ENCODE measurements at places on chromosomes 4 and X.

DNA sequence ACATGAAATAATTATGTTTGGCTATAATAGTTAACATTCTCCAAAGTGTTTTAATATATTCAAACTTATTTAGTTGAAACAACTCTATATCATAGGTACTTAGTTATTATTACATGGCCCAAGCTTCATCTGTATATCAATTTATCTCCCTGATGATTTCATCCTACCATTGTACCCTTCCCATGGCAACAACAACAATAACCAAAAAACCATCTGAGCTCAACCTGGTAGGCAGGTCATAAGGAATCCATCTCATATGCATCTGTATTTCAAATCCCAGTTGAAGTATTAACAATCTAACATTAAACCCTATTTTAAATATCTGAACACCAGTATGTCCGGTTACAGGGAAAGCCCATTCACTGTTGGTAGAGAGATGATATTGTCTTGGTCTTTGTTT lies 33.1 kb upstream of the SLC7A11 start:
- DNase-seq: no peak

GRCh38 chrX:41695426-41695825 lies 6.7 kb downstream of the GPR34 start:
- no peak for DNase-seq

DNA sequence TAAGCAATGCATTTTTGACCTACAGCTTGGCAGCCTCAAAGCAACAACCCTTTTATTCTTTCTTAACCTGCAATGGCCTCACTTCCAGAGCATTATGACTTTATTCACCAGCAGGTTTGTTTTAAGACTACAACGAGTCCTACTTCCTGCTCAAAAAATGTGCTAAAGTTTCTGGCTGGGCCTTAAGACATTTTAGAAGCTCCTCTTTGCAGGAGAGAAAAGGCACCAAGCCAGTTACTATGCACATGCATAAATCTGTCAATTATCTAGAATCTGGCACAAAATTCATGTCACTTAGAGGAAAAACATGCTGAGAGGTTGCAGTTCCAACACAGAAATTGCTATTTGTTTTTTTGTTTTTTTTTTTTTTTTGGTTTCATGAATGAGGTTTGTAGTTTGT lies 223.0 kb upstream of the EPHA5 start:
- no peak for DNase-seq

GRCh38 chrX:5708251-5708650 lies 520.4 kb downstream of the NLGN4X start:
- no peak for DNase-seq

GRCh38 chrX:66635360-66635759 lies 3.5 kb downstream of the EDA2R start:
- DNase-seq: no peak

GRCh38 chrX:23103546-23103945 lies 103.8 kb downstream of the DDX53 start:
- no peak for DNase-seq

DNA sequence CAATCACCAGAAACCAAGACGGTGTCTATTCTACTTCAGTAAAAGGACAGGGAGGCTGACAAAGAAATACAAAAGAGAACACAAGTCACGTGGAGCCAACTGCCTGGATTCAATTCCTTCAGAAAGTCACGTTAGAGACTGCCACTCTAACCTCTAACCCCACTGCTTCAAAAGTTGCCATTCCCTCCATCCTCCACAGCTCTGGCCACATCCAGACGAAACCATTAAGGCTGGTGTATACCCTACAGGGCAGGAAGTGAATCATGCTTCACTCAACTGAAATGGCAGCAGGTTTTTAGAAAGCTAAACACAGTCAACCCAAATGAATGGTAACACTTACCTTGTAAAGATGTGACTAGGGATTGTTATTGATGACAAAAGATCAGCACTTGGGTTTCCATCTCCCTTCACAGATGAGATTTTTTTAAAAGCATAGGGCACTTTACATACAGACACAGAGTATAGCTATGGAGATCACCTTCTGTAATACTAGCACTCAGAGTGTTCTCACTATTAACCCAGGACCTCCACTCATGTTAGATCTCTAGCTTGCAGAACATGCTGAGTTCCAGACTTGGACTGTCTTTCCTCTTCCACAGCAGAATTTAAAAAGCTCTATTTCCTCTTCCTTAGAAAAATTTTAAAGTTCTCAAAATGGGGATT lies 37.4 kb downstream of the MAML3 start:
- DNase-seq: no peak

- no peak for DNase-seq
Observed at GRCh38 chrX:112066813-112067212, 15.8 kb downstream of the TRPC5 start.

DNA sequence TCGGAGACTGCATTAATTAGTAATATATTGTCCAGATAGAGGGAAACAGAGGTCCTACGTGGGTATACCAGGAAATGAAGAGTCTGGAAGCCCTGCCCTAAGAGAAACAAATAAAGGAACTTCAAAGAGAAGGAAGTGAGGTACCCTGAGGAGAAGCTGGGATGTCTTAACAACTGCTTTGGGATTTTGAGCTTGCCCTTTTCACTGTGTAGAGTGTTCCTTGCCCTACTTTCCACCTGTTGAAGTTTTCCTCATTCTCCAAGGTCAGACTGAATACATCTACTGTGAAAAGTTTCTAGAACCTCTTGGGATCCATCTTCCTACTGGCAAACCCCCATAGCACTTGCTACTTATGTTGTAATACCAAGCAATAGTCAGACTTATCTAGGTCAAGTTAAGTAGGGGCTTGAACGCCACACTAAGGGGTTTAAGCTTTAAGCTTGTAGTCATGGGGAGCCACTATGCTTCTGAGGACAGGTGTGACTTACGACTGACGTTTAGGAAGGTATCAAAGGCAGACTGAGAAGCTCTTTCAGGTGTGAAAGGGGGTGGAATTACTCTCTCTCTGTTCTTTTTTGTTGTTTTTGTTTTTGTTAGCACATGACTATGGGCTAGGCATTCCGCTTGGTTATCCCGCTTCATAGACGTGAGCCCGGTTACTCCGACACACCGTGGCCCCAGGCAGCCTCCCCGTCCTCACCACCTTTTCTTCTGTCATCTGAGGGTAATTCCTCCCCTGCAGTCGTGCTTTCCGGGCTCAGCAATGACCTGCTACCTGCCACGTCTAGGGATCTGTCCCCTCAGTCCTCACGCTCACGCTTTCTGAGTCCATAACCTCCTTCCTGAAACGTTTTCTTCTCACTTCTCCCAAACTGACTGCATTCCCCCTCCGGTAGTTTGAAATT lies 959 bp upstream of the REST start:
- no peak for DNase-seq

DNA sequence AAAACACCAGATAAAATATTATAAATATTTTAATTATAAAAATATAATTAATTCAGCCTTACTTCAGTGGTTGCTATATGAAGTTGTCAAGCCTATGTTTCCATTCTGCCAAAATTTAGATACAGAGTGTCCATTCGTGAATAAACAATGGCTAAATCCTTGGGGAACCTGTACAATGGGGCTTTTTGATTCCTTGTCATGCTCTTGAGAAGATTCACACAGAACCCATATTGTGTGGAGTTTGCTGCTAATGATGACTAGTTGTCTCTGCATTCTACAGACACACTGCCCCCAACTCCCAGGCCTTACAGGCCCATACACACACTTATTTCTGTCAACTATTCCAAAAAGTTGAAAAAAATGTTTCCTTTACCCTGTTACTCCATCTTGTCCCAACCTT lies 33.4 kb upstream of the MAGEC2 start:
- DNase-seq: no peak

DNA sequence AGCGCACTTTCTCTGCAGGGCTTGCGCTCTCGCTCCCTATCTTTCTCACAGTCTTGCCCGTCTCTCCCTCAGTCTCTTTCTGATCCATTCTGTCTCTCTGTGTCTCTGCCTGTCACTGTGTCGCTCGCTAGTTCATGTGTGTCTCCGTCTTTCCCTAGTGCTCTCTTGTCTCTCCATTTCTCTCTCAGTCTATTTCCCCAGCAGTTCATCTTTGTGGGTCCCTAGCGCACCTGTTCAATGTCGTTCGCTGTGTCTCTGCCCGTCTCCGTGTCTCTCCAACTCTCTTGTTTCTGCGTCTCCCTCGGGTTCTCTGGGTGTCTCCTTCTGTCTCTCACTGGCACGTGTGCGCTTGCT lies 1.5 kb downstream of the GPR101 start:
- no peak for DNase-seq

GRCh38 chrX:46039526-46039925 lies 505.7 kb downstream of the ZNF674 start:
- no peak for DNase-seq

- DNase-seq: no peak
Observed at GRCh38 chr4:122826079-122826527, 528 bp upstream of the FGF2 start.

GRCh38 chr4:118396881-118397622 lies 44.2 kb upstream of the PRSS12 start:
- no peak for DNase-seq

- no peak for DNase-seq
Observed at GRCh38 chrX:150693725-150694574, 754 bp downstream of the MTMR1 start.

GRCh38 chrX:9912351-9913145 lies 54.6 kb upstream of the CLDN34 start:
- DNase-seq: no peak

GRCh38 chr4:133565379-133565778 lies 416.3 kb downstream of the PCDH10 start:
- DNase-seq: no peak

GRCh38 chrX:9560219-9560618 lies 95.4 kb downstream of the TBL1X start:
- DNase-seq: no peak

DNA sequence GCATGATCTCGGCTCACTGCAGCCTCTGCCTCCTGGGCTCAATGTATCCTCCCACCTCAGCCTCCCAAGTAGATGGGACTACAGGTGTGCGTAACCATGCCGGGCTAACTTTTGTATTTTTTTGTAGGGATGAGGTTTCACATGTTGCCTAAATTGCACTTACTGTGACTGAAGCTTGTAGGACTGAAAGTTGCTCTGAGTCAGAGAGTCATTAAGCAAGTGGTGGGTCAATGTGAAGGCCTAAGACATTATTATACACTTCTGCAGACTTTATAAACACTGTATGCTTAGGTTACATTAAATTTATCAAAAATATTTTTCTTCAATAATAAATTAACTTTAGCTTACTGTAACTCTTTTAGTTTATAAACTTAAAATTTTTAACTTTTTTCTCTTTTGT lies 170.2 kb downstream of the FAT4 start:
- DNase-seq: no peak

DNA sequence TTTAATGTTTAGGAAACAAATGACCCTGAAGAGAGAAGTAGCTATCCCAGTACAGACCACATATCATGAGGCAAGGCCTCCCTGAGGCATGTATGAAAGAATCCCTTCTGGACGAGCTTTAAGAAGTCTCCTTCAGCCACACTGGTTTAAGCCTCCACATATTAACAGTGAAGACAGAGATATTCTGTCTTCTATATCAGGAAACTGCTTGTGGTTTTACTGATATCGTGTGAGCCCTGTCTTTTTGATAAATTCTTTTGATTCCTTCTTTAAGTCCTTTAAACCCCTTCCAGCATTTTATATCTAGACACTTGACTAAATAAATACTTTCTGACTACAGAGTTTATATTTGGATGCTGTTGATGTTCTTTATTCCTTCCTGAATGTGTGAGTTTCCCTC lies 45.9 kb upstream of the GPC4 start:
- DNase-seq: no peak

DNA sequence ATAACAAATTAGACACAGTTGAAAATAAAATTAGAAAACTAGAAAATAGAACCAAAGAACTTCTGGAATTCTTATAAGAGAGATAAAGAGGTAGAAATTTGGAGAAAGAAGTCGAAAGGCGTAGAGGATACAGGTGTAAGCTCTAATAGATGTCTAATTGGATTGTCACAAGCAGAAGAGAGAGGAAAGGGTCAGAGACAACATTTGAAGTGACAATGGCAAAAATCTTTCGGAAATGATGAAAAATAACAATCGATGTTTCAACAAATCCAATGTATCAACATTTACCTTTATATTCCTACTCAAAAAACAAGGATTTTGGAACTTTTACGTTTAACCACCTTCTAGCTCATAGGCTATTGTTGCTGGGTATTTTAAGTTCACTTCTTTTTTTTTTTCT lies 3.8 kb downstream of the CXCL8 start:
- DNase-seq: no peak

GRCh38 chrX:100874325-100874724 lies at the start of gene NOX1:
NOX1 (minus strand) TSS chrX:100874359; CDS start chrX:100874139, 220 bp downstream.
- DNase-seq: no peak

GRCh38 chr4:100372432-100372831 lies 145.4 kb downstream of the EMCN start:
- DNase-seq: no peak

DNA sequence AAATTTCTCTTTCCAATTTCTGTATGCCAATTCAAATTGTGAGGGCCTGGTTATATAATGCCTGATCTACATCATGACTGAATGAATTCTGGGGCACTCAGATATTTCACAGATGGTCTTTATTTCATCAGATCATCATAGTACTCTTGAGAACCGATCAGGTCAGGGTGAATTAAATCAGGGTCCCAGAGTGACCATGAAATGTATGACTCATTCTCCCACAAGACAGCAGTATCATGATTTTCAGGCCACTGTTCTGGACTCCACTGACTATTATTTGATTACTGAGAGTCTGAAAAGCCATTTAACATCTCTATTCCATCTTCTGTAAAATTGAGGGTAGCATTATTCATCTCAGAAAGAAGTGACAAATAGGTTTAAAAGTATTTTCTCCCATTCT lies 471.5 kb downstream of the ADGRL3 start:
- no peak for DNase-seq

- no peak for DNase-seq
Observed at GRCh38 chr4:183797445-183798300, 107.4 kb upstream of the STOX2 start.

DNA sequence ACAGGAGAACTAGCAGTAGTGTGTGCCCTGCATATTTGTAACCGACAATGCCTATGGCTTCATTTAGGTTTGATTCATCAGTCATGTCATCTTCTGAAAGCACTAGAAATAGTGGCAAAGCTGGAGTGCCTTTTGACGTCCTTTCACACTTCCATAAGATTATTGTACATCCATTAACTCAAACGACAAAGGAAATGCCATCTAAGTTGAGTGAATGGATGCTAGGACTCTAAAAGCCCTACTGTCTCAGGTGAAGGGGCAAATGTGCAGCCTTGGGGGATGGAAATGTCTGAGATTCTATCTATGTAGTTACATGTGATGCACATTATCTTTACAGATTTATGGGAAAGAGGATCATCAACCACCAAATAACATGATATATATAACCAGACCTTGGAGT lies 1473.6 kb downstream of the STIM2 start:
- DNase-seq: no peak

DNA sequence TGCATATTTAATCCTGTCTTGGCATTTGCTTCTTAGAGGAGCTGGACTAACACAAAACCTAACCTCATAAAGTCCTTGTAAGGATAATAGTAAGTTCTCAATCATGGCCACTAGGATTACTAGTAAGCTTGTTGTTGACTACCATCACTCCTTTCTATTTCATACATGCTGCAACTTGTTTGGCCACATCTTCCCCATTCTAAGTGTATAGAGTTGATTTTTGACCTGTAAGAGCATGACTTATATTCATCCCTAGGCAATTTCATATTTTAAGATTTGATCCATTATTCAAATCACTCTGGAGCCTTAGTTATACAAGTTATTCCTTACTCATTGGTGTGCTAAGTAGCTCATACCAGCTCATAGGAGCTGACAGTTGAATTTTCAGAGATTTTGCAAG lies 109.4 kb downstream of the EFHC2 start:
- no peak for DNase-seq

GRCh38 chr4:162684371-162684700 lies 482.4 kb downstream of the NAF1 start:
- no peak for DNase-seq

Data from stimulated activated CD8-positive, alpha-beta memory T cell treated with anti-CD3 and anti-CD28 coated beads, Interleukin-15, amount 100 ng/mL, for 4 hours (primary cell).